ENCODE measurements at places on chromosomes 13 and 19.

DNA sequence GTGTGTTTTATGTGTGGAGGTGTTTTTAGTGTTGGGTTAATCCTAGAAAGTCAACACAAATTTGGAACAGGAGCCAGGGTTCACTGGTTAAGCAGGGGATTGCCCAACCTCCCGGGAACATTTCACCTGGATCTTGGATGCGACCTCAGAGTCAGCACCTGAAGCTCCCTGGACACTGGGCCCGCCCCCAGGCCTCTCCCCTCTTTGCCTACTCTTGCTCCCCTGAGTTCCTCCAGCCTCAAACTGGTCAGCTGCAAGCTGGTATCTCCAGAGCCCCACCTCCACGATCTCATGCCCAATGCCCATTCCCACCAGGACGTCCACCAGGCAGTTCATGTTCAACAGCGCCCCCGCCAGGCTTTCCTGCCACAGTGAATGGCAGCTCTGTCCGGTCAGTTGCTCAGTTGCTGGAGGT is 9.7 kb downstream of the HSD17B14 start:
- no peak for DNase-seq

DNA sequence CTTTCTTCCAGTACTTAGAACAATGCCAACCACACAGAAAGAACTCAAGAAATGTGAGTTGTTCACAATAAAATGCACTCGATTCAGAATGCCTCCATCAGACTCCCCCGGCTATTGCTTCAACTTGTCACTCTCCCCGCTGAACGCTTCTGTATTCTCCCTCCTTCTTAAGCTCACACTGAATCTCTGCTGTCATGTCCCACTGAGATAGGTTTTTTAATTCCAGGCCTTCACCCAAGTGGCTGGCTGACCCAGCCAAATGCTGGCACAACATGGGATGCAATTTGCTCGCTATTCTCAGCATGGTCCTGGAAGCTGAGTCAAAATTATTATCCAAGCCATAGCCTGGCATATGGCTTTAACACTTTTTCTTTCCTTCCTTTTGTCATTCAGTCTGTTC is 76.8 kb upstream of the SERP2 start:
- no peak for DNase-seq

DNA sequence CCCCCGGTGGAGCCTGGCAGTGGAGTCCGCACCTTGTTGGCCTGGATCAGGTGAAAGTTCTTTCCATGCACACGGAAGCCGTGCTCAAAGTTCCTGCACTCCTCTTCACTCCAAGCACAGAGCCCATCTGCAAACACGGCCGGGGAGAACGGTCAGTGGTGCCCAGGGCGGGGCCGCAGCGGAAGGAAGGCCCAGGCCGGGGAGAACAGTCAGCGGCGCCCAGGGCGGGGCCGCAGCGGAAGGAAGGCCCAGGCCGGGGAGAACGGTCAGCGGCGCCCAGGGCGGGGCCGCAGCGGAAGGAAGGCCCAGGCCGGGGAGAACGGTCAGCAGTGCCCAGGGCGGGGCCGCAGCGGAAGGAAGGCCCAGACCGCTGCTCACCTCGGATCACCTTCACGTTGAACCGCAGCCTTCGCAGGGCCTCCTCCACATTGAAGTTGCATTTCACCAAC is 20.6 kb upstream of the PLPP2 start:
- DNase-seq: no peak

DNA sequence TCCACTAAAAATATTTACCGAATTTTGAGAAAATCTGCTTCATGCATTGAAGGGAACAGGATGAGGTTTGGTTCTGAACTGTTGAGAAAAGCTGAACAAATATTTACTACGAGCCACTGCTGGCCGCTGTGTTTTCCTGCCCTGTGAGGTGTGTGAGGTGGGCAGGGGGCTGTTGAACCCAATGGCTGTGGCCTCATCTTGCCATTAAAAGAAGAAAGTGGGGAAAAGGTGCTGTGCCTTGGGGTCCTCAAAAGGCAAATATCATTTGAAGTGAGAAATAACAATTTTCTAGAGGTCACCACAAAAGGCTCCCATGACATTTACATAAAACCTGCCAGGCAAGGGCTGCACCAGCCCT is 44.7 kb downstream of the KLF2 start:
- no peak for DNase-seq

GRCh38 chr19:35990156-35990555 is 4.8 kb upstream of the SDHAF1 start:
- DNase-seq: no peak

DNA sequence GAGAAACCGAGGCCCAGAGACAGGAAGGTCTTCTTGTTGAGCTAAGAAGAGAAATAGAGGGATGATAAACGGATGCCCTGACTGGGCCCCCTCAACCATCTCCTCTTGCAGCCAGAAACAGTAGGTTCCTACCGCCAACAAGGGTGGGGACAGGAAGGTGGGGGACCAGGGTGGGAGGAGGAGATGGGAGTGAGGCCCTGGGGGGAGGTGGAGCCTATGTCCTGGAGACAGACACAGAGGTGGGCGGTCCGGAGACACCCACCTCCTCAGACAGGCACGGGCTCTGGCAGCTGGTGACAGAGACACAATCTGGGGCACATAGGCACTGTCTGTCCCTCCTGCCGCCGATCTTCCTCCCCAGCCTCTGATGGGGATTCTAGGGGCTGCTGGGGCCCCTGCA is 16.9 kb downstream of the GADD45B start:
- DNase-seq: no peak

GRCh38 chr13:32378012-32378411 is 49.9 kb downstream of the N4BP2L1 start:
- DNase-seq: no peak

DNA sequence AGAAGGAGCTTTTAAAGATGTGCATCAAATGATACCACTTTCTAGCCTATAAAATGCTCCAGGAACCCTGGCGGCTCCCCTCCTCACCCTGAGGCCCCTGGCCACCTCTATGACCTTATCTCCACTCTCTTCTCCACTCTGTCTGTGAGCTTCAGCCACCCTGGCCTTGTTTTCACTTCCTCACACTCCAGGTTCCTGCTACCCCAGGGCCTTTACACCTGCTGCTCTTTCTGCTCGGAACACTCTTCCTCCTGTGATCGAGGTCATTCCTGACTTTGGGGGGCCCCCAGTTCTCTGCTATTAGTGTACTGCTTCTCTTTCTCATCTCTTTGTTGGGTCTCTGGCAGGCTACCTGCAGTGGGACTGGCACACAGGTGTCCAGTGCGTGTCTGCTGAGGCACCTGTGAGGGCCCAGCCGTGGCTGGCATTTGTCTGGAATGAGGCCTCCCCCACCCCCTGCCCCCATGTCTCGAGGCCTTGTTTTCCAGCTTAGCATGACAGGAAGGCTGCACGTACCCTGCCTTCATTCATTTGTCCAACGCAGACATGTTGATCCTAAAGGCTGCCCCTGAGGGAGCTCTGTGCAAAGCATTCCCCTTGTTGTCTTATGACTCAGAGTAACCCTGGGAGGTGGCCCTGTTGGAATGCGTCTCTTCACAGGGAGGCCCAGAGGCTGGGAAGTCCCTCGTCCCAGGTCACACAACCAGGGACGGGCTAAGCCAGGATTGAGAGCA is 2.3 kb downstream of the DDA1 start:
- no peak for DNase-seq

DNA sequence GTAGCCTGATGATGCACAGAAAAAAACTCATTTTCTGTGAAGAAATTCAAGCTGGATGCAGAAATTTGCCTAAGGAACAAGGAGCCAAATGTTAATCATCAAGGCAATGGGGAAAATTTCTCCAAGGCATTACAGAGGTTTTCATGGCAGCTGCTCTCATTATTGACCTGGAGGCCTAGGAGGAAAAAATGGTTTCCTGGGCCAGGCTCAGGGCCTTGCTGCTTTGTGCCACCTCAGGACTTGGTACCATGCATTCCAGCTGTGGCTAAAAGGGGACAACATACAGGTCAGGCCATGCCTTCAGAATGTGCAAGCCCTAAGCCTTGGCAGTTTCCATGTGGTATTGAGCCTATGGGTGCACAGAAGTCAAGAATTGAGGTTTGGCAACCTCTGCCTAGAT is 1320.1 kb upstream of the MIR17HG start:
- DNase-seq: no peak

- DNase-seq: no peak
These were observed 78.3 kb upstream of the IPO5 start for GRCh38 chr13:97875218-97875617.

GRCh38 chr13:113975416-113975815 is 1.5 kb upstream of the C13orf46 start:
- DNase-seq: no peak

- DNase-seq: no peak
These were observed 1.1 kb downstream of the ZNF850 start for GRCh38 chr19:36771261-36772231.

DNA sequence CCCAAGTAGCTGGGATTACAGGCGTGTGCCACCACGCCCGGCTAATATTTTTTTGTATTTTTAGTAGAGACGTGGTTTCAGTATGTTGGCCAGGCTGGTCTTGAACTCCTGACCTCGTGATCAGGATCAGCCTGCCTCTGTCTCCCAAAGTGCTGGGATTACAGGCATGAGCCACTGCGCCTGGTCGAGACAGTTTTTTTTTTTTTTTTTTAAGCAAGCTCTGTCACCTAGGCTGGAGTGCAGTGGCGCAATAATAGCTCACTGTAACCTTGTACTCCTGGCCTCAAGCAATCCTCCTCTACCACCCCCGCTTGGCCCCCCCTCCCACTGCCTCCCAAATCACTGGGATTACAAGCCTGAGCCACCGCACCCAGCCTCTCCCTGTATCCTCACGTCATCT is 6.4 kb upstream of the MAP2K7 start:
- DNase-seq: no peak

DNA sequence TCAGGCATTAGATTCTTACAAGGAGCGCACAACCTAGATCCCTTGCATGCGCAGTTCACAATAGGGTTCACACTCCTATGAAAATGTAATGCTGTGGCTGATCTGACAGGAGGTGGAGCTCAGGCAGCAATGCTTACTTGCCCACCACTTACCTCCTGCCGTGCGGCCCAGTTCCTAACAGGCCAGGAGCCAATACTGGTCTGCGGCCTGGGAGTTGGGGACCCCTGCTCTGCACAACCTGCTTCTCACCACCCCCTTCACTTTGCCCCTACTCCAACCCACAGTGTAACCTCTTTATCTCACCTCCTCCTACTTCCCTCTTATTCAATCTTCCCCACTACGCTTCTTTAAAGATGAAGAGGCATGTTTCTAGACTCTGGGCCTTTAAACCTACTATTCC is 240.2 kb downstream of the RGCC start:
- DNase-seq: no peak

GRCh38 chr13:42899266-42899665 is 92.8 kb downstream of the EPSTI1 start:
- no peak for DNase-seq

- no peak for DNase-seq
These were observed 291.1 kb downstream of the LMO7 start for GRCh38 chr13:75927183-75927669.

GRCh38 chr19:38455031-38455430 is 21.5 kb downstream of the RYR1 start:
- no peak for DNase-seq

- no peak for DNase-seq
These were observed 30.2 kb upstream of the TFDP1 start for GRCh38 chr13:113554333-113554700.

GRCh38 chr13:98504371-98504963 is 72.4 kb downstream of the STK24 start:
- DNase-seq: no peak

DNA sequence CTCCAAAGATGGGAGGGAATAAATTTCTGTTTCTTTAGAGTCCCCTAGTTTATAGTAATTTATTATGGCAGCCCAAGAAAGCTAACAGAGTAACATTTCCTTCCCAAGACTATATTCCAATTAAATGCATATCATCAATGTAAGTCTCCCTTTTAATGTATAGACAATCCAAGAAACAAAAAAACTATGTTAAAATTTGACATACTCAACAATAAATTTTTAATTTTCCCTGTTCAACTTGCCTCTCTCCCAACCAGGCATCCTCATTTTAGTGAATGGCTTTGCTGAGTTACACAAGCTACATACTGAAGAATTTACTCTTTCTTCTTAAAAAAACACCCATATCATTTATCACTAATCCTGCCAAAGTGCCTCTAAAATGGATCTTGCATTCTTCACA is 1357.7 kb downstream of the PCDH9 start:
- no peak for DNase-seq

- no peak for DNase-seq
These were observed 22.1 kb upstream of the RASA3 start for GRCh38 chr13:114154476-114154875.

All from NCI-H345 (cell line).